ENCODE measurements at places on chromosomes 6 and 20.

- no peak for DNase-seq
These were observed 43.7 kb downstream of the APCDD1L start for GRCh38 chr20:58471193-58472164.

DNA sequence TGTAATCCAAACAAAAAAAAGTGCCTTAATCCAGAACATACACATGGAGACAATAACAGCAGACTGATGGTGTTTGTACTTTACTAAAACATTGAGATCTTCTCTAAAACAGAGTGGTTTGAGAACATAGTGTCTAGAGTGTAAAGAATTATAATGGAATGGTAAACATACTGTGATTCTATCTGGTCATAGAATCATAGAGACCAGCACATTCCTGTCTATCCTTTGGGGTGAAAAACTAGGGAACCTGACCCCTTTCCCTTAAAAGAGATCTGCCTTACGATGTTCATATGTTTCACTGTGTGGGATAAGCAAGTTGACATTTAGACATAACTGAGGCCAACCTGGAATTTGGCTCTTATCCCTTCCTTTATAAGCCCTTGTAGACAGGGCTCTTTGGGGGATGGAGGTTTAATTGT is 55.7 kb downstream of the TRMT11 start:
- no peak for DNase-seq

- no peak for DNase-seq
These were observed 750.0 kb upstream of the CITED2 start for GRCh38 chr6:140124498-140124897.

- no peak for DNase-seq
These were observed 25.0 kb downstream of the CYB5R4 start for GRCh38 chr6:83884523-83884922.

DNA sequence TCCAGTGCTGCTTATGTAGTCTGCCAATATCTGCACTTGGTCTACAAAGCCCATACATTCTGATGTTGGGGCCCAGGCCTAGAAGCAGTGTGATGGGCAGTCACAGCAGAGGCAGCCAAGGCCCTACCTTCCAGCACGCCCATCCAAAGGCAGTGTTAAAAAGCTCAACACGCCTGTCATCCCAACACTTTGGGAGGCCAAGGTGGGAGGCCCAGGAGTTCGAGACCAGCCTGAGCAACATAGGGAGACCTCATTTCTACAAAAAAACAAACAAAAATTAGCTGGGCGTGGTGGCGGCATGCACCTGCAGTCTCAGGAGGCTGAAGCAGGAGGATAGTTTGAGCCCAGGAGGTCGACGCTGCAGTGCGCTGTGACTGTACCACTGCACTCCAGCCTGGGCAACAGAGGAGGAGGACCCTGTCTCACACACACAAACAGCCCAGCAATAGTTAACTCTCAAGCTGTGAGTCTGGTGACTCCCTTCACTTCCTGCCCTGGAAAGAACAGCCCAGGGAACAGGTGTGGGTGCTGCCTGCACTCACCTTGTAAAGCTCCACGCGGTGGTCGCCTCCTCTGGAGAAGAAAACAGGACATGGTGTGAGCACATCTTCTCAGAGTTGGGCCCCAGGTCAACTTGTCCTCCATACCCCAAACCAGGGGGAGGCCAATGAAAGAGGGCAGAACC is 68.8 kb downstream of the PYGB start:
- no peak for DNase-seq

DNA sequence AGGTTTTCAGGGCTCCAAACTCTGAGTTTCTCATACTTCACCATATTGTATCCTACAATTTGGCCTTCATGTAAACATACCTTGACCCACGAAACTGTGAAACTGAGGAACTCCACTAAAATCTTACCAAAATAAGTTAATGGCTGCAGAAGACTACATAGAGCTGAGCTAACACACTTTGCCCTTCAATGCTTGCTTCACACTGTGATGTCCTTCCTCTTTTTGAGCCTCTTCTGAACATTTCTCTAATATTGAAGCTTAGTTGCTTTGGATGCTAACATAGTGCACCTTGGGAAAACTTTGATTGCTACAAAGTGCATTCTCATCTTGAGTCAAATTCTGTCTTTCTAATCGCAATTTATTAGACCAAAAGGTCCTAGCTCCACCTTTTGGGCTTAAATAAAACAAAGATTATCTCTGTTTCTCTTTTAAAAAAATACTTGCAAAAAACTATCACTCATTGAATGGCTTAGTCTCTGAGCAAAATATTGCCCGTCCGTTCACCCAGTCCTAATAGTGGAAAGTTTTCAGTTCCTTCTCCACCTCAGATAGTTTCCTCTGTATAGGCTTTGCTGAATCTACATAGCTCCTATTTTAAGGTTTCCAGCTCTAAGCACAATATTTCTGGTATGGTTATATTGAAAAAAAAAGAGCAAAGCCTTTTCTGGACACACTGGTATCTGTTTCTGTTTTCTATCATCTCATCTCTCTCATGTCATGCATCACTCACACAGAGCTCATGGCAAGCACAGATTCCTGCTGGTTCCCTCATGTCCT is 494.6 kb downstream of the RFPL4B start:
- no peak for DNase-seq

- no peak for DNase-seq
These were observed 542.6 kb downstream of the DHX35 start for GRCh38 chr20:39504710-39505094.

GRCh38 chr6:123849406-123849805 is 45.7 kb downstream of the NKAIN2 start:
- no peak for DNase-seq

GRCh38 chr6:46612645-46613044 is 40.0 kb downstream of the CYP39A1 start:
- DNase-seq = no peak

DNA sequence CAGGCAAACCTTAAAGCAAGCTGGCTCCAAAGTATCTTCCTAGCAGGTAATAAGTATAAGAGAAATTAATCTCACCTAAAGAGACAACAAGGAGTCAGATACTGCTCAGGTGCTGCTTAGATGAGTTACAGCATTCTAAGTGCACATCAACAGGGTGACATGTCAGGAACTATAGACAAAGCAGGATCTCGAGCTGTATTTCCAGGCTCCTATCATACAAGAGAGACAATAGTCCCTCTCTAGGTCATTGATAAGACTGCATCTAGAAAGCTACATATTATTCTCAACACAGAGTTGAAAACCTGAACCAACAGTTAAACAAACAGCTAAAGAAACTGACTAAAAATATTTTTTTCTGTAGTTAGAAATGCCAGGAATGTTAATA is 3.9 kb downstream of the PTPRK start:
- no peak for DNase-seq

- no peak for DNase-seq
These were observed 173.9 kb downstream of the PRDM13 start for GRCh38 chr6:99780556-99780885.

DNA sequence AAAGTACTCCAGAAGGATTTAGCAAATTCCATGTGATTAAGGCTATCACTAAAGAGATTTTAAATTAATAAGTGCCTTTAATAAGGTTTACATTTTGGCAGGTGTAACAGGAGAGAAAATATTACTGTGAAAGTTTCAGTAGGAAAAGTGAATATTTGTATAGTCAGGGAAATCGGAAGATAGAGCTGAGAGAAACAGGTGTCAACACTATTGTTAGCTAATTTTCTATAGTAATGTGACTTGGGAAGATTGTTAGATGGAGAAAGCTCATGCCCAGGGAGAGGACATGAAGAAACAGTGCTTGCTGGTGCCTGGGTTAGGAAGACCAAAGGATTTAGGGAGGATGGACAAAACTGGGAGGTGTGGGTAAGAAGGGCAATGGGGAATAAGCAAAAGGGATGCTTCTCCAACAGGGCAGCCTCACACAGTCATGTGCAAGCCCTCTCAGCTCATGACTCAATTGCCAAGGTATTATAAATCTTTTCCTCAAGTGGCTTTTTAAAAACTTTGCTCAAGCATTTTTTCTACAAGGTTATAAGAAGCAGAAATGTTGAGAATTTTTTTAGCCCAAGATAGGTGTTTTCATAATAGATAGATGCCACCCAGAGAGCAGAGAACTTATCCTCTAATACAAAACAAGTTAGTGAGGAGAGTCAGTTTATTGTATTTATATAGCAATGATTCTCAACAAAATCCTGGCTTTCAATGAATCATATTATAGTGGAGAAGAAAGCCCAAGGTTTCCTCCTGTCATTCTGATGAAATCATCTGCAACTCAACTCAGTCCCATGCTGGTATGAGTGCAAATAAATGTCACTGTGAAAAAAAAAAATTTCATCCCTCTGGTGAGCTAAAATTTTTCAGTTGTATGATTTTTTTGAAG is 325.2 kb upstream of the NT5E start:
- no peak for DNase-seq

GRCh38 chr6:79872986-79873385 is 74.4 kb downstream of the ELOVL4 start:
- DNase-seq = no peak

DNA sequence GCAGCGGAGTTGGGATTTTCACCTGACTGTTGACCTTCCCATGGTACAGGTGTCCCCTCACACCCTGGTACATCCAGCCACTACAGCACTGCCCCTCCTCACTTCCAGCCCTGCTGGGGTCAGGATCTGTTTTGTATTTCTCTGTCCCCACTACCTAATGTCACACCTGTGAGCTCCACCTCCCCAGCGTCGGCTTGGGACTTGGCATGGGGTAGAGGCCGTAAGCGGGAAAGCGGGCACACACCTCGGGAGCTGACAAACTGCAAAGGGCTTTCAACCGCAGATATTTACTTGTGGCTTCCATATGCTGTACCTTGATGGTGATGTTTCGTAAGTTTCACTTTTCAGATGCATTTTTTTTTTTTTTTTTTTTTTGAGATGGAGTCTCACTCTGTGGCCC is 5.4 kb upstream of the CCN5 start:
- no peak for DNase-seq

GRCh38 chr6:110731898-110732297 is 83.4 kb downstream of the CDK19 start:
- DNase-seq = no peak

- no peak for DNase-seq
These were observed 221.9 kb upstream of the QKI start for GRCh38 chr6:163192591-163192990.

GRCh38 chr6:110020888-110021287 is 42.8 kb downstream of the GPR6 start:
- no peak for DNase-seq

DNA sequence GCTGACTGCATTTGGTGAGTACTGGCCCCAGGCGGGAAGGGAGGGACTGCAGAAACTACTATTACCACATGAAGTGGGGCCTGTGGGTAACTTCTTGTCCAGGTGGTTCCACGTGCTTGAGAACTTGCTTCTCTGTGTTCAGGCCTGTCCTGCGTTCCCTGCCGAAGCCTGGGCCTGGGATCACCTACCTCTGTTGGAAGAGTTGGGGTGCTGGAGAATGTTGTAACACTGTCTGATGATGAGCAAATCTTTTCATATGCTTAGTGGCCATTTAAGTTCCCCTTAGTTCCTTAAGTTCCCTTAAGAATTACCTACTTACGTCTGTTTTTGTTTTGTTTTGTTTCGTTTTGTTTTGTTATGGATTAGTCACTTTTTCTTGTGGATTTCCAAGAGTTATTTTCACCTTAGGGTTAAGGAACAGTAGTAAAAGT is 154.4 kb downstream of the DTNBP1 start:
- DNase-seq = no peak

- DNase-seq = no peak
These were observed 49.6 kb upstream of the CCDC28A start for GRCh38 chr6:138724015-138724414.

- no peak for DNase-seq
These were observed 120.2 kb upstream of the RNF24 start for GRCh38 chr20:4135385-4136077.

- DNase-seq = no peak
These were observed 48.1 kb upstream of the MYL9 start for GRCh38 chr20:36493051-36493800.

DNA sequence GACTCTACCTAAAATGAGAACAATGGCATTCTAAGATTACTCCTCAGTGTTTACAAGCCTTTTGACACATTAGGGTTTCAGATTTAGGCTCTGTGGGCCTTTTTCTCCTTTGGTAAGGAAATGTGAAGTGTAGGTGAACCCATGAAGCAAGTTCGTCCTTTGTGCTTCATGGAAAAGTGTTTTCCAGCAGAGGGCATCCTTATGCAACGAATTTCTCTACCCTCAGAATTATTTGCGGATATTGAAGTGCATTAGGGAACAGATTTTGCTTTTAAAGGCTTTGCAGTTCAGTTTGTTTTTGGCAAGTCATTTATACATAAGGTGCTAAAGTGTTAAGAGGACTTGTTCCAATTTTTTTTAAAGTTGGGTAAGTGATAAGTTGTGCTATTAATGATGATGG is 55.7 kb upstream of the FERMT1 start:
- DNase-seq = no peak

- no peak for DNase-seq
These were observed 160.6 kb downstream of the GRM4 start for GRCh38 chr6:33985313-33985751.

GRCh38 chr20:991850-992249 is 10.3 kb downstream of the RSPO4 start:
- no peak for DNase-seq

- no peak for DNase-seq
These were observed 103.3 kb downstream of the ANKS1A start for GRCh38 chr6:34992376-34992775.

DNA sequence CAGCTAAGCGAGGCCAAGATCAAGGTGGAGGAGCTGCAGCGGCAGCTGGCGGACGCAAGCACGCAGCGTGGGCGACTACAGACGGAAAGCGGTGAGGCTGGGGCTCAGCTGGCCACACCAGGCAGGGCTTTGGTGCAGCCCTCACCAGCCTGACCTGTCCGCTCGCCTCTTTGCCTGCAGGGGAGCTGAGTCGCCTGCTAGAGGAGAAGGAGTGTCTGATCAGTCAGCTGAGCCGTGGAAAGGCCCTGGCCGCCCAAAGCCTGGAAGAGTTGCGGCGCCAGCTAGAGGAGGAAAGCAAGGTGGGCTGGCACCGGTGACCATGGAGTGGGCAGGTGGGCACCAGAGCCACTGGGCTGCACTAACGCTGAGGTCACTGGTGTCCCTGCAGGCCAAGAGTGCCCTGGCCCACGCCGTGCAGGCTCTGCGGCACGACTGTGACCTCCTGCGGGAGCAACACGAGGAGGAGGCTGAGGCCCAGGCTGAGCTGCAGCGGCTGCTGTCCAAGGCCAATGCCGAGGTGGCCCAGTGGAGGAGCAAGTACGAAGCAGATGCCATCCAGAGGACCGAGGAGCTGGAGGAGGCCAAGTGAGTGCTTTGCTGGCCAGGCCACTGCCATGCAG is 42.8 kb downstream of the MYH7B start:
- no peak for DNase-seq

- DNase-seq = no peak
These were observed 229.4 kb downstream of the TBC1D7 start for GRCh38 chr6:13098793-13099570.

DNA sequence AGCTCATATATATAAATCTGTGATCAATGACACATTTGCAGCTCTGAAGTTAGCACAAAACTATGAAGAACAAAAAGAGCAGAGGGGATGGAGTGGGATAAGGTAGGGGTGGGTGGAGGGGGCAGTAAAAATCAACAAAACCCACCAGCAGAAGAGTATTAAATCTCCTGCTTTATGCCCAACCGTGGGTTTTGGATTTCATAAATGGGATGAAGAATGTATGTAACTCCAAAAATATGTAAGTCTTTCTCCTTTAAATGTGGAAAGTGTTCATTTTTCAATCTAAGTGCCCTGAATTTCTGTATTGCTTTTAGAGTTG is 480.3 kb upstream of the MARCKS start:
- no peak for DNase-seq

- no peak for DNase-seq
These were observed 80.1 kb upstream of the ID4 start for GRCh38 chr6:19757036-19757435.

Measured in activated CD4-positive, alpha-beta T cell treated with anti-CD3 and anti-CD28 coated beads for 1 hour (primary cell).